ENCODE measurements at places on chromosomes 6 and 20.

- no peak for DNase-seq
Observed at GRCh38 chr6:118917546-118918328, 17.2 kb downstream of the MCM9 start.

DNA sequence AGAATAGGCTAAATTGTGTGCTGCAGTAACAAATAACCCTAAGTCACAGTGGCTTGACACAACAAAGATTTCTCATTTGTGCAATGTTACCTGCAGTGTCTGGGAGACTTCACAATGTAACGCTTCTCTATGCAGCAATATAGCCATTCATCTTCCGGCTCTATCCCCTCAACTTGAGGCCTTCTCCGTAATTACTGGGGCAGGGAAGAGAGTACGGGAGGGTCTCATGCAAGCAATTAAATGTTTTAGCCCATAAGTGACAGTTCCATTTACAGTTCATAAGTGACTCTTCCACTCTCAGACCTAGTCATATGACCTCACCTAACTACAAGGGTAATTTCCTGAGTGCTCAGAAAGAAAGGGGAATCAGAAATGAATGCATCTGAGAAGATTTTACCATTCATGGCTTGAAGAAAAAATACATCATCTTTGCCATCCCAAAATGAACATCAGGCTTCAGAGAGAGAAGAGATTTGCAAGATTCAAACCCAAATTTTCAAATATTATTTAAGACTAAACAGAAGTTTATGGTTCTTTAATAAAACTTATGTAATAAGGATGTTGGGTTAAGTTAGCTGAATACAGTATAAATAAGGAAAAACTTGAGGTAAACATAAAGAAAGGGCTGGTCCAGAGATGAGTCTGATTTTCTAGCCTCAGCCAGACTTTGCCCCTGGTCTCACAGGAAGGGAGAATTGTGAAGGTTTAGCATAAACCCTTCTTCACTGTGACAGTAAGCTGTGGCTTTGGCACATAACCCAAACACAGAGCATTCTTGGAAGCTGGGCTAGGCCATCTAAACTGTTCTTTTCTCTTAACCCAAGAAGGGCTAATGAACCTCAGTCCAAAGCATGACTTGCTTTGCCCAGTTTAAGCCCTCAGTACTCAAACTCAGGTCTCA is 13.3 kb downstream of the GPR6 start:
- no peak for DNase-seq

GRCh38 chr6:144156338-144156737 is 6.0 kb downstream of the STX11 start:
- peak; percentile 20 for DNase-seq

GRCh38 chr6:117380298-117380697 is 45.4 kb downstream of the ROS1 start:
- DNase-seq, result no peak

- DNase-seq, result no peak
Observed at GRCh38 chr6:22770054-22770453, 200.7 kb downstream of the HDGFL1 start.

- DNase-seq, result no peak
Observed at GRCh38 chr6:149484733-149485700, at the start of gene ZC3H12D. Gene ZC3H12D (minus strand): TSS chr6:149485014. CDS start chr6:149474543, 10,471 bp downstream.

DNA sequence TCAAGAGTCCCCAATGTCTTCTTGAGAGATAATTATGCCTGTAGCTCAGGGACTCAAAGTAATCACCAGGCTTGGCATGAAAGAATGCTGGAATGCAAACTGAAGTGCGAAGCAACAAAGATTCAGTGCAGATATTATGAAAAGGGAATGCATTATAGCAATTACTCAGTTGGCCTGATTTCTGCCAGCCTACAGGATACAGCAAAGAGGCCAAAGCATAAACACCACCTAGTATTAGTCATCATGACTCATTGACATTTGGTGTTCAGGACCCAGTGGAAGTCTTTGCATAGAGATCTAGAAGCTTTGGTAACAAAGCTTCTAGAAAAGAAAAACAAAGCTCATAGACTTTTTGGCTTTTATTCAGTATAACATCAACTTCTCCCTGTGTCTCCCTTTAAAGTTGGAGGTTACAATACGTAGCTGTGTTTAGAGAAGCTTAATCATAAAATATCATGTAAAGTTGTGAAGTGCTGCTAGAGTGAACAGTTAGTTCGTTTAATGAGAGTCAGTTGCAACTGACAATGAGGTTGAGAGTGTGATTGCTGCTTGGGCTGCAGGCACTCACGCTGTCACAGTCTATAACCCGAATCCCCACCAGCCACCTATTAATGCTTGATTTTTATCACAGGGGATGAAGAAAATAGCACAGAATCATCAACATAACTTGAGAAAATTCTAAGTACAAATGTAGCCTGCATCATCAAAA is 932.7 kb downstream of the TFAP2A start:
- DNase-seq, result peak; percentile 75

- no peak for DNase-seq
Observed at GRCh38 chr20:33030076-33030475, 1.4 kb upstream of the BPIFB6 start.

DNA sequence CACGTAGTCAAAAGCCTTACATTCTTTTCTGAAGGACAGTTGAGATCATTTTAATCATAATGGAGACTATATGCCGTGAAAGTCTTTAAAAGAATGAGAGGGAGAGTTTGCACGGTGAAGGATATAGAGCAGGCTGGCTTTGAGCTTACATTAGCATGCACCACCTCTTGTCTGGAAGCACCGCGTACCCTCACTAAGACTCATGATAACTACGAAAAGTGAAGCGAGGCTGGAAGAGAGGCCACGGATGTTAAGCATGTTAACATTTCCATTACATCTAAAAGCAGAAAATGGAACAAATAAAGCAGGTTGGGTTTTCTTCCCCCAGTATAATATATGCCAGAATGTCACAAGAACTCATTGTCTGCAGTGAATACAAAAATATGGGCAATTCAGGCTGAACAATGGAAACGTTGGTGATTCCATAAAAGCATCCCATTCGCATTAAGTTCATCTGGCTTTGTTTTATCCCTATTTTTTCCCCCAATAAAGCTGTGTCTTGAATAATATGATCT is 40.6 kb upstream of the NKX2-2 start:
- DNase-seq, result no peak

DNA sequence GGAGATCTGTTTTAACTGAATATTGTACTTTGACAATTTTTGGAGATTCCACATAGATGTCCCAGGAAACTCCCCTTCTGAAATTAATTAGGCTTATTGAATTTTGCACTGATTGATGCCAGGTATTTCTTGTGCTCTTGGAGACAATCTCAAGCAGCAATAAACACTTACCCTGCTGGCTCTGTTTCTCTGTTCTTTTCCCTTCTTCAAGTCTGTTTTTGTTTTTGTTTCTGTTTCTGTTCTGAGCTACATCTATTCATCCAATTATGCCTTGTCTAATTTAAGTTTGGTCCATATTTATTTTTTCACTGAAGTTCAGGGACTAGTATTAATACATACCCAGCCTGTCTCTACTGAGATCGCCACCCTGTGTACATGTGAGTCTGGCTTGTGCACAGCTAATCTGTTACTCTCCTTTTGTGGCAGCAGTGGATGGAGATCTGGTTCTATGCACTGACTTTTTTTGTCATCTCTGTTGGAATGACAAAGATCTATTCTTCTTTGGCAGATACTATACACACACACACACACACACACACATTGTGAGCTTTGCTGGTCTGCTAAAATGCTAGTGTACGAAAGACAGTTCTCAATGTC is 51.9 kb downstream of the IL22RA2 start:
- no peak for DNase-seq

DNA sequence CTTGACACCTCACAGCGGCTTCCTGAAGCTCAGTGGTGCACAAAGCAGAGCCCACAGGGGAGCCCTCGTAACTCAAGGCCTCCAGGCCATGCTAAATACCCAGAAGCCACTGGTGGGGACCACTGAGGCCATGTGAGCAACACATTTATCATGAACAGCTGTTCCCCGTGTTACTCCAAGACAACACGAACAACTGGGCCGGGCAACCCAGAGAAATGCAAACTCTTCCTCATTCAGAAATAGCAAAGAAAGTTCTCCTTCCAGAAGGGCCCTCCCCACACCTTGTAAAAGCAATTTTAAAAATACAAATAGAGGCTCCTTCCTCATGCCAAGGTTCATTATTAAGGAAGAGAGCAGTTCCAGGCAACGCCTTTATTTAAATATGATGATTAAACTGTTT is 36.3 kb upstream of the SLCO4A1 start:
- no peak for DNase-seq

DNA sequence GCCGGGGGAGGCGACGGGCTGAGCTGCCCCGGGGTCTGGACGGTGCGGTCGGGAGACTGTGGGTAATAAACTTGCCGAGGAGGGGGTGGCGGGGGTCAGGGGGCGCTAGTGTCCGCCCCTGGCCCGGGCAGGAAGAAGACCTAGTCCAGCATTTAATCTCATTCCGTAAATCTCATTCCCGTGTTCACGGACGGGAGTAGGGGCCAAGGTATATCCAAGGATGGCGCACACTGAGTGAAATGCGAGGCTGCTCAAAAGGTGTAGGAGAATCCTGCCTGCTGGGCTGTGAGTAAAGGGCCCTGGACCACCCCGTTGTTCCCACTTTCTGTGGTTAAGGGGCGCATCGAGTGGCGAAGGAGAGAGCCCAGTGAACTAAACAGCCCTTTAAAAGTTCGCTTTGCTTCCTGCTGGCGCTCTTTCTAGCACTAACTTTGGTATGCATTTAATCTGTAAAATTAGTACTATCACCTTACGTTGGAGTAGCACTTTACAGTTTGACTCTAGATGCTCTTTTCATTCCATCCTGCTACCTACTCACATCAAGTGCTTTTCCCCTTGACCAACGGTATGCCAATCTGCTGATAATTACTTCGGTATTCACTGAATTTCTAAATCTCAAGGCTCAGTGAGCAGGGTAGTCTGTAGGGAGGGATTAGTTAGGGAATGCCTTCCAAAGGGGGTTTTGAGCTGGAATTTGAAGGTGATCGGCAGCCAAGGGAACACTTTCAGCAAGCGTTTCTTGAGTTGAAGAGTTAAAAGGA is 730 bp downstream of the PARD6B start:
- no peak for DNase-seq

DNA sequence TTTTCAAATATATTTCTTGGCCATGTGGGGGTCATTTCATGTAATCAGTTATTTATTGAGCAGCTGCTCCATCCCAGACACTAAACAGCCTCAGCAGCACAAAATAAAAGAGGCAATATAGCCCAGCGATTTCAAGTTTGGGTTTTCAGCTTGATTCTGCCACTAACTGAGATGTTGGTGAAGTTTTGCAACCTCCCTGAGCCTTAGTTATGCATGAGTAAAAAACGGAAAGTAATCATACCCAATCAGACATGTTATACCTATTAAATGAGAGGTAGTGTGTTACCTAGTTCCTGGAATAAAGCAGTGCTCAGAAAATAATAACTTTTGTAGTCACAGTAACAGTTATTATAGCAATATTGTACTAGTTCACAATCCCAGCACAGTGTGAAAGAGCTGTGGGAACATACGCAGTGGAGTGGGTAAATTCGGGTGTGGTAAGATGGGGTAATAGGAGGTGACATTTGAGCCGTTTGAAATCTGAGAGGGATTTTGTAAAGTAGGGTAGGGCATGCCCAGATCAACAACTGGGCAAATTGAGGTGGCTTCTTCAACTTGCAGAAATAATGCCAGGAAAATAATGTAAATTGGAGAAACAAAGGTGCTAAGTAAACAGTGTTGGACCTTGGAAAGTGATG is 1.5 kb downstream of the SLC9A8 start:
- no peak for DNase-seq

- no peak for DNase-seq
Observed at GRCh38 chr6:120779441-120779840, 554.8 kb downstream of the TBC1D32 start.

GRCh38 chr6:107539409-107539808 is 49.5 kb downstream of the SOBP start:
- DNase-seq, result no peak

DNA sequence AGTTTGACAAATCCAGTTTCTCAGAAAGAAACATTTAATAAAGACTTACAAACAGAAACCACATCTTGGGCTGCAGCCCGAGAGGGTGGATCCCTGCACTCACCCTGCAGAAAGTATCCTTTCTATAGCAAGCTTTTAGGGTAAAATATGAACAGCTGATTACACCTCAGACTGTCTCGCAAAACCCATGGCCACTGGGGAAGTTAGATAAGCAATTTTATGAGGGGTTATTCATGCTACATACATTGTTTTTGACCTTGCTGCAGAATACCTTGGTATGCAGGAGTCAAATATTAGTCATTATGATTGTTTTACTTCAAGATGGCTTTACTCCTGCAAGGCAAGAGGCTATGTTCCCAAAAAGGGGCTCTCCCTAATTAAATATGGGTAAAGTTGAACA is 126.9 kb downstream of the OR2B2 start:
- no peak for DNase-seq

- DNase-seq, result no peak
Observed at GRCh38 chr20:41045671-41046070, 17.0 kb downstream of the TOP1 start.

GRCh38 chr6:135474362-135474761 is 23.2 kb downstream of the AHI1 start:
- DNase-seq, result no peak

DNA sequence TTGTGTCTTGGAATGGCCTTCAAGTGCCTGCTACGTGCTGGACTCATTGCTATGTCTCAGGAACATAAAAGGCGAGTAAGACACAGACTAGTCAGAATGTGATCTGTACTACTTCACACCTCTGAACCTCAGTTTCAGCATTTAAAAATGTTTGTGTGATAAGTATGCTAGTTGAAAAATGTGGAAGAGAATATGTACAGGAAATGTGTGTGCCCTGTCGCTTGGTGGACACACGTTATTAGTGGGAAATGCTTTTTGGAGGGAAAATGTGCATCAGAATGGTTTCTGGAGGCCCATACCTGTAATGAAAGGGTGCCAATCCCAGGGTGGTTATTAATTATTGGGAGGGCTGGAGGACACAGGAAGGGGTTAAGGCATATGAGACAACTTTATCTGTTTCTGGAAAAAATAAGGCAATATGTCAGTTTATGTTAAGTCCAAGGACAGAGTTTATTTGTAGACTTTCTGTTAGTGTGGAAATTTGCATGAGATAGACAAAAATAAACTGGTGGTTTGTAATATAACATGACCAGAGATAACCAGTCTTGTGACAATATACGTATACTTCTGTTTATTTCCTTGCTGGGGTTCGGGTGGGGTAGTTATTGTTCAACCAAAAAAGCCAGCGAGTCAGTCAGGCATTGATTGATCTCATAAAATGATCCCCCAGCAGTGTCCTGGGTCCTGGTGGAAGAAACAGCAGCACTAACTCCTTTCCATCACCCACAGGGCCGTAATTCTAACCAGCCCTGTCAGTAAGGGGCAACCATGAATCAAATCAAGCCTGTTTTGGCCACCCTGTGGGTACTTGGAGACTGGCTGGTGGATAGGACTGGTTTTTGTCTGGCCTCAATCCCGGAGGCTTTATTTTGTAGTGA is 117.9 kb downstream of the JARID2 start:
- DNase-seq, result no peak

DNA sequence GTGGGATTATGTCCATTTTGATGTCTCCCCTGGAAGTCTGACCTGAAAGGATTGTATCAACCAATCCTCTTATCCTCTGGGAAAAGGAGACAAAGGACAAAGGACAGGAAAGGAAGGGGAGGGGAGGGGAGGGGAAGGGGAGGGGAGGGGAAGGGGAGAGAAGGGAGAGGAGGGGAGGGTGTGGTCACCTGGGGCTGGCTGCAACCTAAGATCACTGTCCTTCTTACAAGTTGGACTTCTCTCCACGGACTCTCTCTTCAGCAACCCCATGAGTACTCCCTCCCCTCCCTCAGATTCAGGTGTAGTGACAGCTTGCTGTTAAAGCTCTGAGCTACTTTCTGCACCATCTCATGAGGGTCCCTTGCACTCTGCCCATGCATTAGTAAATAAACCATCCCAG is 58.9 kb upstream of the KLHL31 start:
- DNase-seq, result no peak
